ENCODE measurements at places on chromosomes 6 and 20.

GRCh38 chr6:129546702-129547101 is 163.3 kb downstream of the ARHGAP18 start:
- peak; percentile 14 for DNase-seq

GRCh38 chr6:71887006-71887743 is 825 bp downstream of the RIMS1 start:
- DNase-seq = no peak

GRCh38 chr6:139253656-139254055 is 38.1 kb downstream of the TXLNB start:
- DNase-seq = peak; percentile 11

DNA sequence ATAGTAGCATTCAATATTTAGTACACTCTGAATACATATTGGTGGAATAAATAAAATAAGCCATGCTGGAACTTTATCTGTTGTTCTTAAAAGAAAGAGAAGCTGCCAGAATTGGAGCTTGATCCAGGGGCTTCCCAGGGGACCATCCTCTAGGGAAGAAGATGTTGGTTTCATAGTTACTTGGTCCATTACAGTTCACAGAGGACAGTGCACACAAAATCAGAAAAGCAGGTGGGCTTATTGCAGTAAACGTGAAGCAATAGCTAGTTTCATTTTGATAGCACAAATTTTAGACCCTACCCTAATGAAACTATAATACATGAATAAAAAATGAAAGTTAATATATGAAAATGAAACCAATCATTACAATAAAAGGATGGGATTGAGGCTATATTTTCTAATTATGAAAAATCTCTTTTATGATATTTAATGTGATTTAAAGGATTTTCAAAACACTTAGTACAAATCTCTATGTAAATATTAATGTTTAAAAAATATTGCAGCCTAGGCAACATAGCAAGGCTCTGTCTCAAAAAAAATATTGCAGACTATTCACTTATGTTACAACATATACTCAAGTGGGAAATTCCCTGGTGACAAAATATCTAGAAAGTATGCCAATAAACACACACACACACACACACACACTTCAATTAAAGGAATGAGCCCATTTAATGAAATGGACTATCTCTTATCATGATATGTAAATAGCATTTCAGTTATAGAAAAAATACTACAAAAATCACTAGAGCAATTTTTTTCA is 227.0 kb upstream of the MARCKS start:
- DNase-seq = peak; percentile 18

GRCh38 chr20:25865715-25866656 is 169.3 kb upstream of the ZNF337 start:
- peak; percentile 60 for DNase-seq

DNA sequence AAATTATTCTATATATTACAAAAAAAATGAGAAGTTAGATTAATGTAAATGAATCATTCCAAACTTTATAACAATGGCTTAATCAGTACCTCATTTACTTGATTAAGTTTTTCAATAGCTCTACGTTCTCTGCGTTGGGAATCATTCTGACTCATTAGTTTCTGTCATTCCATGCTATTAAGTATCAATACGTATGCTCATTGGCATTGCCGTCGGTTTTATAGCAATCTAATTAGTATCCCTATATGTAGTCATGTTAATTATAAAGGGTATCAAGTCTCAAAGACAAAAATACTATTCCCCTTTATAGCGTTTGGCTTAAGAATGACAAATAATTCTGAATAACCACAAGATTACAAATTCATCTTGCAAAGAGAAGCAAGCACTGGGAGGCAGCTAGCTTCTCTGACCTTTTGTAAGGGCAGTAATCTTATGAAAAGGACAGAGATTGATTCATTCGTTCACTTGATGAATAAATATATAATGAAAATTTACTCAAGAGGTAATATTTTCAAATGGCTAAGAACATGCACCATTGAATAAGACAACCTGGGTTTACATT is 41.8 kb downstream of the OLIG3 start:
- no peak for DNase-seq

- peak; percentile 93 for DNase-seq
Observed at GRCh38 chr6:32154514-32155161, 697 bp downstream of the PPT2 start.

- no peak for DNase-seq
Observed at GRCh38 chr20:46283426-46284039, 24.8 kb downstream of the CDH22 start.

DNA sequence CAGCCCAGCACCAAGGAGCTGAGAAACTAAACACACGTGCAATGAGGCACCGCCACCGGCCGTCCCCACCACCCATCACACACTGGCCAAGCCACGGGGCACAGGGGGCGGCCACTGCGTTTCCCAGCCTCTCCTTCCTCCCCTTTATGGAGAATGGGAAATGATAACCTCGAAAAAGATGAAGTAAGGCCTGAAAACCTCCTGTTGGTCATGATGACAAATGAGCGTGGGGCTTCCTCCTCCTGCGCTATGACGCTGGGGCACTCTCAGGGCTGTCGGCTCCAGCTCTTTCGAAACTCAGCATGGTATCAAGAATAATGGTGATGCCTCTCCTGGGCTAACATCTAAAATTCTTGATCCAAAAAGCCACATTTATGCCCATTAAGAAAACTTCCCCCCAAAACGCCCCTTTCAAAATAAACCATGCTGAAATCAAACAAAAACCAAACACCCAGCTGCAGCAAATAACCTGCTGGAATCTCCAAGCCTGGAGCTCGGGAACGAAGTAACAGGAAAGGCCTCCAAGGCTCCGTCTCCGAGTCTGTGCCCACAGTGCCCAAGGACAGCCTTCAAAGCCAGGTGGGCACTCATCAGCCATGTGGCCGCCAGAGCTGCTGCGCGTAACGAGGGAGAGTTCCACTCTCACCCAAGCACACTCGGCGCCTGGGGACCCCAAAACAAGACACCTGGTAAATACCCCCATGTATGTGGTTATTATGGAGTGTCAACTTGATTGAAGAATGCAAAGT is 50.0 kb downstream of the TAF4 start:
- no peak for DNase-seq

DNA sequence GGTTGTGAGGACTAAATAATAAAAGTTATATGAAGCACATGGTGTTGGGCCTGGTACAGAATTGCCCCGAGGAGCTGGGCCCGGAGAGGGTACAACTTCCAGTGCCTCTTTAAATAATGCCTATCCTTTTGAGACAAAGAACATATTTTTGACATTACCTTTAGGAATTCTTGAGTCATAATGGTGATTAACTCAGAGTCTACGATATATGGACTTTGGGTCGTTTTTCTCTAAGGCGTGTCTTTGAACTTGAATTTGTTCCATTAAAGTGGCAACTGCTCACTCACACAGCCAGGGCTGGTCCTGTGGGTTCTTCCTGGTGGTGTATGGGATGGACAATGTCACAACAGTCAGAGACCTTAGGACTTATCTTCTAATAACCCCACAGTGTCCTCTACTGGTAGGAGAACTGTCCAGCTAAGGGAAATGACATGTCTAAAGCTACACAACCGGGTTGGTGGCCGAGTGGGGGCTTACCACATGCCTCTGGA is 106.5 kb downstream of the CDC5L start:
- DNase-seq = no peak

Measured in NCI-H69 (cell line).